Fibroblast of skin of back (primary cell): ENCODE measurements at places on chromosomes 2 and 18.

- peak; percentile 26 for DNase-seq
Measured at GRCh38 chr18:9653390-9653789, 39.0 kb upstream of the PPP4R1 start.

- no peak for DNase-seq
Measured at GRCh38 chr2:119178776-119179175, 20.2 kb upstream of the C1QL2 start.

DNA sequence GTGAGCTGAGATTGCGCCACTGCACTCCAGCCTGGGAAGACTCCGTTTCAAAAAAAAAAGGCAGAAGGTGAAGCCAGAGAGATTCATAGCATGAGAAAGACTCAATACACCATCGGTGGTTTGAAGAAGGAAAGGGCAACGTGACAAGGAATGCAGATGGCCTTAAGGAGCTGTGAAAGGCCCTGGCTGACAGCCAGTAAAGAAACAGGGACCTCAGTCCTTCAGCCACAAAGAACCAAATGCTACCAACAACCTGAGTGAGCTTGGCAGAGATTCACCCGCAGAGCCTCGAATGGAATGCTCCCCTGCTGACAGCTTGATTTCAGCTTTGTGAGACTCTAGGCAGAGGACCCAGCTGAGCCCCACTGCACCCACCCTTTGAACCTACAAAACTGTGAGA lies 154.9 kb upstream of the NDUFV2 start:
- peak; percentile 89 for DNase-seq

- peak; percentile 13 for DNase-seq
Measured at GRCh38 chr18:36186461-36187192, 670 bp upstream of the MOCOS start.

DNA sequence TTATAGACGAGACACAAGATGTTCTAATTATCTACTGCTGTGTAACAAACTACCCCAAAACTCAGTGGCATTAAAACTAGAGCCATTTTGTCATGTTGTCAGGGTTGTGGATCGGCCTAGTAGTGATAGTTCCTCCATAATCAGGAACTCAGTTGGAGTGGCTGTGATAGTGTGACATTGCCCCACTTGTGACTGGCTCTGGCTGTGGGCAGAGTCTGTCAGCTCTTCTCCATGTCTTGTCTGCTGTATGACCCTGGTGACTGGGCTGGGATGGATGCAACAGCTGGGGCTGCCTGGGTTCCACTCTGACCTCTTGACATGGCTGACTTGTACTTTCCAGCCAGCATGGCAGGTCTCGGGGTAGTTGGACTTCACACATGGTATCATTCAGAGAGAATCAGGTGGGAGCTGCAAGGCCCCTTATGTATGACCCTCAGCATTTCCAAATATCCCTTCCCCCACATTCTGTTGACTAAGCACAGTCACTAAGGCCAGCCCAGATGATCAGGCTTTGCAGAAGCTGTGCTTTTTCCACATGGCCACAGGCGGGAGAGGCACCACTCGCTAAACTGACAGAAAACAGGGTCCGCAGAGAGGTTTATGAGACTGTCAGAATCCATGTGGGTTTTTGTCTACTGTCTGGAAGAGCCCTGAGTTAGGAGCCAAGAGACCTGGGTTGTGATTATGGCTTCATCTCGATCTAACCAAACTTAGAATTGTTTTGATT lies 50.3 kb downstream of the SETBP1 start:
- DNase-seq, result no peak

DNA sequence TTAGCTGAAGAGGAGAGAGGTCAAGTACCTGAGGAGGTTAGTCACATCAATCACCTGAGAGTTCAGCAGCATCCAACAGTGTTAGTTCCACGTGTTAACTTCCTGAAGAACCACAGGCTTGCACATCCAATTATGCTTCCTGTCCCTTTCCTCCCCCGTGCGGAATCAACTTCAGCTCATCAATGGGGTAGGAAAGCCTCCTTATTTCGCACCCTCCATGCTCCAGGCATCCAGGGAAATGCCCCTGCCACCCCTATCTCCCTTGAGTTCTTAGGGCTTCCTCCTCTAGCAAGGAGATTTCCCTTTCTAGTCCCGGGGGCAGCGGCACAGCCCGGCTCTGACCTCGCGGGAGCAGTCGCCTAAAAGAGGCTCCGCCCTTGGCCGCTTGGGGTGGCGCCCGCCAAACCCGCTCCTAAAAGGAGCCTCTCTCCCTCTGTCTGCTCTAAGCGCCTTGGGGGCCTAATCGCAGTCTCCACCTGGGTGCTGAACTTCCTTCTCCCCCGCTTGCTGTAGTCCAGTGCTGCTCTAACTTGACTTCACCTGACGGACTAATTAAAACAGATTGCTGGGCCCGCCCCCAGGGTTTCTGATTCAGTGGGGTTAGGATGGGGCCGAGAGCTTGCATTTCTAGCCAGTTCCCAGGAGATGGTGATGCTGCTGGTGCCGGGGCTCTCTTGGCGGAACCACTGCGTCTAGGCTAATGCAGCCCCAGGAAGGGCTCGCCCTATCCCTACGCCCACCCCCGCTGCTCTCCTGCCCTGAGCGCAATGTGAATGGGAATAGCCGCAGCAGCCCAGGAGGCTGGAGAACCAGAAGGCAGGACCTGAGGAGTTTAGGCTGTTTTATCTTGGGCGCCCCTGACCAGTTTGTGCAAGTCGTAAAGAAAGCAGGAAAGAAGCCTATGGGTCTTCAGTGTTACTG lies 3.4 kb upstream of the TET3 start:
- DNase-seq, result no peak

DNA sequence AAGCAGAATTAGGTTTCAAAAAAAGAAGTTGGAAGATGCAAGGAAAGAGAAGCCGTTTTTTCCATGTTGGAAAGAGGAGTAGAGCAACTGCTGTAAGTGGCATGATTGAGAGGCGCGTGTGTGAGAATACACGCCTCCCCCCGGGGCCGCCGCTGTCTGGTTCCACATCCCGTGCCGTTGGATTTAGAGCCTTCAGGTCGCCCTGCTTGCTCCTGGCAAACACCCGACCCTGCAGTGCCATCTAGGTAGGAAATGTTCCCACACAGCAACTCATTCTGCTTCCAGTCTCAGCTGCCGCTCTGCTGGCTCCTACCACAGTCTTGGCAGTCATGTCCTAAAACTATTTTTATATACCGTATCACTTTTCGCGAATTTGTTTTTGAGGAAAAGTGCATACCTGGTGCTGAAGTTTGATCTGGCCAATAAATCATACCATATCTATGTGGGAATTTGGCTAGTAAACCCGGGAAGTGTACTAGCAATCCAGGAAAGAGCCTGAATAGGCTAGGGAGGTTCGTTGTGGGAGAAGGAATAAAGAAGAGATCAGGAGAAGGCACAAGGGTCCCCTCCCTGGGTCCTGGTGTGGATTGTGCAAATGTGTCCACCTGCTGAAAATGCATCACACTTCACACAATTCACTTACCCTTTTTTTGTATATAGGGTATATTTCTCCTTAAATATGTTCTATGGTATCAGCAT lies 372.7 kb downstream of the FBXO15 start:
- DNase-seq, result no peak

GRCh38 chr18:62186499-62186773 lies 420 bp downstream of the PIGN start:
- DNase-seq, result peak; percentile 55

DNA sequence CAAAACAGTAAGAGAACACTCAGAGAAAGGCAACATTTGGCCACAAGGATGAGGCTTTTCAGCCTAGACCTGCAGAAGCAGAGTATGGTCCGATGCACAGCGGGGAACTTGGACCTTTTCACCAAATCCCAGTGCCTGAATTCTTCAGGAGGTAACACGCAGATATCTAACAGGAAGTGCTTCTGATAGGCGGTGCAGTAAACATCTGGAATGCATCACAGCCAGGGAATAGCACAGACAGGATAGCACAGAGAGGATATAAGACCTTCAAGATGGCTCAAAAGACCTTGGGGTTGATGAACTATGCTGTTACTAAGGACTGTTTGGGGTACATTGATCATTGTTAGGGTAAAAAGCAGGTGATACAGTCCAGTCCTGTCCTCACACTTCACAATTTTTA lies 1.7 kb downstream of the TMEM127 start:
- no peak for DNase-seq
